ENCODE measurements at places on chromosomes 5 and 9.

- DNase-seq: no peak
Measured at GRCh38 chr5:94485067-94485466, 133.3 kb downstream of the KIAA0825 start.

- DNase-seq: no peak
Measured at GRCh38 chr5:92687821-92688722, 892.9 kb downstream of the NR2F1-AS1 start.

DNA sequence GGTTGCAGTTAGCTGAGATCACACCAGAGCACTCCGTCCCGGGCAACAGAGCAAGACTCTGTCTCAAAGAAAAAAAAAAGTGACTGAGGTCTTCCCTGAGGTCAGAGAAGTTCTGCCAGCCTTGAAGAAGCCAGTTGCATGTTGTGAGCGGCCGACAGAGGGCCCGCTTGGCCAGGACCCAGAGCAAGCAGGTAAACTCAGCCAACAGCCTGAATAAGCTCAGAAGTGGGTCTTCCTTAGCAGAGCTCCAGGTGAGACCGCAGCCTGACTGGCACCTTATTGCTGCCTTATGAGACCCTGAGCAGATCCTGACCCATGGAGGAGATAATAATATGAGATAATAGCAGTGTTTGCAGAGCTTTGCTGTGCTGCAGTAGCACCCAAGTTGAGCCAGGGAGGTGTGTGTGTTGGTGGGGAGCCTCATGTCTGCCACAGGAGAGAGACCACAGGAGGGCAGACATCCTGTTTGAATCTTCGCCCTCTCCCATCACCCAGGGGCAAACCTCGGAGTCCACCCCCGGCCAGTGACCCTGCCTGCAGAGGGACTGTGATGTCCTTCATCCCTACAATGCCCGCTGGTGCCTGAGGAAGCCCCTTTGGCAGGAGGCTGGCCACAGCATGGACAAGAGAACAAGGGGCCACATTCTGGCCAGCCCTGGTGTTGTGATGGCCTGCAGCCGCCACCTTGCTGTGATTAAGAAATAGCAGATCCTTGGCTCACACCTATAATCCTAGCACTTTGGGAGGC lies 10.8 kb upstream of the BARX1 start:
- no peak for DNase-seq

- DNase-seq: no peak
Measured at GRCh38 chr9:90846770-90847419, 45.3 kb downstream of the SYK start.

- no peak for DNase-seq
Measured at GRCh38 chr9:31388660-31389059, 995.8 kb upstream of the ACO1 start.

GRCh38 chr5:96236051-96236450 lies 197.0 kb downstream of the PCSK1 start:
- no peak for DNase-seq

GRCh38 chr5:99320436-99320835 lies 391.6 kb upstream of the CHD1 start:
- no peak for DNase-seq

- no peak for DNase-seq
Measured at GRCh38 chr9:134026981-134027380, 1.7 kb downstream of the BRD3OS start.

- DNase-seq: no peak
Measured at GRCh38 chr5:114327474-114327873, 34.4 kb upstream of the KCNN2 start.

- DNase-seq: peak; percentile 38
Measured at GRCh38 chr5:36728697-36729543, 122.5 kb downstream of the SLC1A3 start.

DNA sequence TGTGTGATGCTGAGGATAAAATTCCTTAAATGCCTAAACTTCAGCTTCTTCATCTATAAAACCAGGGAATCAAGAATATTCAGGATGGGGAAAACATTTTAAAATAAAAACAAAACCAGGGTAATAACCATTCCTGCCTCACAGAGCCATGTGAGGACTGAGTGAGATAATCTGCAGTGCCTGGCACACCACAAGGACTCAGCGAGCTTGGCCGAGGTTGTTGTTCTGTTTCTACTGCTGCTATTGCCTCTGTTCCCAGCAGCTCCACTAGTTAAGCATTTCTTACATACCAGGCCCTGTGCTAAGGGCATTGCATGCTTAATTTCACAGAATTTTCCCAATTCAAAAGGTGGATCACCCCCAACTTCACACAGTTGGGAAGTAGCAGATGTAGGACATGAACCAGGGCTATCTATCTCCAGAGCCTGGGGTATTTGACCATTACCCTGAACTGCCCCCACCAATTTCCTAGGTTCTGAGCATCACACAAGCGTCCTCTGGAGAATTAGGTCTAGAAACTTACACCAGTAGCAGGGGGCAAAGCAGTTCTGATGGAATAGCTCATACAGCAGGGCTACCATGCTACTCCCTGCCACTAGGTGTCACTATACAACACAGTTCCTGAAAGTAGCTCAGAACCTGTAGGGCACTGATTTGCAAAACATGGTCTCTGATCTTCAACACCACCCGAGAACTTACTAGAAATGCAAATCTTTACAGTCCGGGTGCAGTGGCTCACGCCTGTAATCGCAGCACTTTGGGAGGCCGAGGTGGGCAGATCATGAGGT lies 74.3 kb downstream of the LRSAM1 start:
- DNase-seq: no peak

DNA sequence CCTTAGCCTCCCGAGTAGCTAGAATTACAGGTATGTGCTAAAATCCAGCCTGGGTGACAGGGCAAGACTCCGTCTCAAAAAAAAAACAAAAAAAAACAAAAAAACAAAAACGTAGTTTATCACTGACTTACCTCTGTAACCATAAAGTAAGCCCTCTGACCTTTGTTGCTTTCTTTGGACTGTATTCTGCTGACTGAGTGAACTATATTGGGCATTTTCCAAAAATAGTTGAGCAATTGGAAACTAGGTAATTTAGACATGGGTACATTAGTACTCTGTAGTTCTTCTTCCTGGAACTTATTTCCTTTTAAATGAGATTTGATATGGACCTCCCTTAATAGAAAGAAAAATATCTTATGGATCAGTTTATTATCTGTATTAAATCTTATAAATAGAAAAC lies 66.6 kb downstream of the ANKHD1 start:
- no peak for DNase-seq

DNA sequence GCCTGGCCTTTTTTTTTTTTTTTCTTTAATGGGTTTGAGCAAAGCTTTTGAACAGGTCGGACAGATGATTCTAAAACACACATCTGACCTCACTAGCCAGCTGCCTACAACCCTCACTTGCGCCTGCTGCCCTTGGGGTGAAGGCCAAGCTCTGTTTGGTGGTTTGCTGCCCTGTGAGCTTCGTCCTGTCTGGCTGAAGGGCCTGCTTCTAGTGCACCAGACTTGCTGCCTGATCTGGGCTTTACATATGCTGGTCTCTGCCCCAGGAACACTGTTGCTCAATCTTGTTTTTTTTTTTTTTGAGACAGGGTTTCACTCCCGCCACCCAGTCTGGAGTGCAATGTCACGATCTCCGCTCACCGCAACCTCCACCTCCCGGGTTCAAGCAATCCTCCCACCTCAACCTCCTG lies 16.4 kb upstream of the DOLPP1 start:
- no peak for DNase-seq

DNA sequence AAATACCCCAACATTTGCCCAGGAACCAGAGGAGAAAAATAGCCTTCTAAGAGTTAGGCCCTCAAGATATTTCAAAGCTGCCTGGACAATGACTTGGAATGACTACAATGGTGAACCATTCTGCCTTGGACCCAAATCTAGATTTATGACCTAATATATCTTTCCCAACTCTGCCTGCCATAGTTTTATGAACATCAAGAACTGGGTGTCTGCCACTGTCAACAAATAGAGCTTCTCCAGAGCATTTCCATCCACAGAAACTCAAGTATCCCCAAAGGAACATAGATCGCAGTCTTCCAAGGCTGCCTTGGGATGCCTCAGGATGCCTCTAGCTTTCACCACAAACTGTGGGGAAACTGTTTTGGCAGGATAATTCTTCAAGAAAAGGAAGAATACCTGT lies 48.2 kb upstream of the NFIB start:
- DNase-seq: no peak

DNA sequence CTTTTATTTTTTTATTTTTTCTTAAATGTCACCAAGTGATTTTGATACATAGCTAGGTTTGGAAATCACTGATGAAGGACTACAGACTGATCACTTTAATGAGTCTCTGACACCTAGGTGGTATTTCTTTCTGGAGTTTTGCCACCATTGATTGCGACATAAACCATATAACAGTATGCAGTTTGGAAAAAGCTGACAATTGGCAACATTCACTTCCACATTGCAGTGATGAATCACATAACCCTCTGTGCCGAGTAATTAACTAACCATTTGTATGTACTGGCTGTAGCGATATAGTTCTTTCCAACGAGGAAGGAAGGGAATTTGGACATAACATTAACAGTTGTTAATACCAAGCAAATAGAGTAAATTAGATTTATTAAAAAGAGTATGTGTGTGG lies 222.9 kb upstream of the EFNA5 start:
- no peak for DNase-seq

- no peak for DNase-seq
Measured at GRCh38 chr5:118722122-118723020, 266.0 kb downstream of the DTWD2 start.

DNA sequence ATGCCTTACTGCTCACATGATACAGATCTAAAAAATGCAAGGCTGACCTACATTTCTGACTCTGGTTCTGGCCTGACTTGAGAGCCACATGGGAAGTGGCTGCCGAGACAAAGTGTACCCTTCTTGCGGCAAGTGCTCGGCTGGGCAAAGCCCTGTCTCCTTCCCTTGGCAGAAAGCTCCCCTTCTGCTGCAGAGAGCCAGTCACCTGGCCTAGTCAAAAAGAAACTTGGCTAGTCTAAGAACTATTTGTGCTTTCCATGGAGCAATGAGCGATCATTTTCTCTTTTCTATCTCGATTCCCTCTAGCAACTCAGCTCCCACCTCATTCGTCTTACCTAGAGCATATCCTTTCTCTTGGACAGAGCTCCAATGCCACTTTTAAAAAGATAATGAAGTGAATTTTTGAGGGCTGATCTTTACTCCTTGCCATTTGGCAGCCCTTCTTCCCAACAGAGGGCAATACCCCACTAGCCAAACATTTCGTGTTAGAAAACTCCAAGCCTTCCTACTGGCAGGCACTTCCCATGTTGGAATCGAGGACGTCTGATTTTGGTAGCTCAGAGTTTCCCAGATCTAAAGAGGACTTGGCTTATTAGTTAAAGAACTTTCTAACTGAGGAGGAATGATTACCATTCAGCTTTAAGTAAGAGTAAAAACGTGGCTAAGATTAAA lies 108.1 kb upstream of the PRRC1 start:
- no peak for DNase-seq

DNA sequence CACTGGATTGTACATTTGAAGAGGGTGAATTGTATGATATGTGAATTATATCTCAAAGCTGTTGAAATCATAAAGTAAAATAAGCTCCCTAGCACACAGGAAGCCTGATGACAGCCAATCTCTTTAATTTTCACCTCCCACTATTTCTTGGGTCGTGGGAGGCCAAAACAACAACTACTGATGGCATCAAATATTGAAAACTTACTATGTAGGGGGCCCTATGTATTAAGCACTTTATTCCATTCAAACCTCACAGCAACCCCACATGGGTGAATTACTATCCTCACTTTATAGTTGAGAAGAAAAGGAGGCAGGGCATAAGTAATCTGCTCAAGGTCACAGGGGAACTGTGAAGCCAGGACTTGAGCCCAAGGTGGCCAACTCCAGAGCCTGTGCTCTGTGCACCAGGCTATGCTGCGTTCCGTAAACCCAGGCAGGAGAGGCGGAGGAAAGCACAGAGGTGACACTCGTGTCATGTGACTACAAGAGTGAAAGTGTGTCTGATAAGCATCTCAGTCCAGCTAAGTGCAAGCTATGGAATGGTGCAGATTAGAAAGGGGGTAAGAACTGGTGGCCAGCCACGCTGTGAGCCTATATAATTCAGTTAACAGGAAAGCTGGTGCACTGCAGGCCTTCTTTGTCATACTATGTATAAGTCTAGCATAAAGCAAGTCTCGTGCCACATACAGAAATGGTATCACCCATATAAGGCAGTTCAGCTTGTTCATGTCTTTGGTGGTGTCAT lies 221.0 kb downstream of the DCP2 start:
- no peak for DNase-seq

DNA sequence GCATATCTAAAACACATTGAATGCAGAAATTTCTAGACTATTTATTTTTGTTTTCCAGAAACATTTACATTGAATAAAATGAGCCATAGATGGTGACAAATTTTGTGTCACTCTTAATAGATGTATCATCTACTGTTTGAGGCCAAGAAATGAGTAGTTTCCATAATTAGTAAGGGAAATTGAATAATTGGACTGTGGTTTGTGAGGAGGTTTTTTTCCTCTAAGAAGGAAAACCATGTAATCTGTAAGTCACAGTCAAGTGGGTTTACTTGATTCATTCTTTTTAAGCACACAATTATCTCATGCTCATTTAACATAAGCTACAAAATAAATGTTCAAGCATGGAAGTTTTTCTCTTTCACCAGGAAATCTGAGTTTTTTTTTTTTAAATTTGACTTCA lies 876.4 kb downstream of the NR2F1-AS1 start:
- no peak for DNase-seq
